Right renal pelvis (tissue), 4 donors: ENCODE measurements at places on chromosomes 7 and 10. TPM values are rescaled to one million over a fixed set of nuclear protein-coding genes. Genes with fewer than 3 reads are reported as not detected.

The ATG9B gene
- polyA plus RNA-seq, result 0.65 TPM

GRCh38 chr10:107152087-107152486 is 12.4 kb downstream of the SORCS1 start:
- no peak for DNase-seq

DNA sequence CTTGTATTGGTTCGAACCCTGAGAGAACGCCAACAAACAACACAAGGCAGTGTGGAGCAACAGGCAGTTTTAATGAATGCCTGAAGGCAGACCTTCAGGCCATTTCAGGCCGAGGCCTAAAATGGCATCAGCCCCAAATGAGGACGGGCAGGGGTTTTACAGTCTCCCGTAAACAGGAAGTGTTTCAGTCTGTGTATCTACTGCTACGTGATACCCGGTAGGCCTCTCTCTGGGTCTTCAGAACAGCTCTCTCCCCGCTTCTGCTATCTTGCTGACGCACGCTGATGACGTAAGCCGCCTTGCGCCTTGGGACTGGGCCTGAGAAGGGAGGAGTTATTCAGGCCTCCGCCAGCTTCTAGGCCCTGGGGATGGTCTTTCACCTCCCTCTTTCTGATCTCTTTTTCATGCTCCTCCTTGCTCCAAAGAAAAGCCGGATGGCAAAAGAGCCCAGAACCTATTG is 67.7 kb downstream of the ST8SIA6 start:
- no peak for DNase-seq

GRCh38 chr7:36637417-36637816 is 86.9 kb downstream of the AOAH start:
- DNase-seq, result no peak

The LFNG gene
- 28.9 TPM for polyA plus RNA-seq

DNA sequence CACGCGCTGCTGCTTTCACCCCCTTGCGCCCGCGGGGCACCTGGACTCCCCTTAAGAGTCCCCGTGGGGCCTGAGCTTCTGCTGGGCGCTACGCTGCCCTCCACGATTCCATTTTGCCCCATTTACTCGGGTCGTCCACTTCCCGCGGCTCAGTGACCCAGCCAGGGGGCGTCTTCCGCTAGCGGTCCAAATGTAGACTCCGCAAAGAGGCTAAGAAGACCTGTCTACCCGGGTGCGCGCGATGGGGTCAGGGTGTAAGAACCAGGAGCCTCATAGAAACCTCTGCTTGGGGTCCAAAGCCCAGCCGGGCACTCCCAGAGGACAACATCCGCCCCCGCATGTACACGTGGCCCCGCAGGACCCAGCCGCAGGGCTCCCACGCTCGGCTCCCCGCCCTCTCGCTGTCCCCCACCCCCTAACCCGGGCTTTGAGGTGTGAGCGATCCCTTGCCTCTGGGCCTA is 5.2 kb upstream of the HMX2 start:
- DNase-seq, result no peak

The DNAH11 gene
- polyA plus RNA-seq, result 2.1 TPM

DNA sequence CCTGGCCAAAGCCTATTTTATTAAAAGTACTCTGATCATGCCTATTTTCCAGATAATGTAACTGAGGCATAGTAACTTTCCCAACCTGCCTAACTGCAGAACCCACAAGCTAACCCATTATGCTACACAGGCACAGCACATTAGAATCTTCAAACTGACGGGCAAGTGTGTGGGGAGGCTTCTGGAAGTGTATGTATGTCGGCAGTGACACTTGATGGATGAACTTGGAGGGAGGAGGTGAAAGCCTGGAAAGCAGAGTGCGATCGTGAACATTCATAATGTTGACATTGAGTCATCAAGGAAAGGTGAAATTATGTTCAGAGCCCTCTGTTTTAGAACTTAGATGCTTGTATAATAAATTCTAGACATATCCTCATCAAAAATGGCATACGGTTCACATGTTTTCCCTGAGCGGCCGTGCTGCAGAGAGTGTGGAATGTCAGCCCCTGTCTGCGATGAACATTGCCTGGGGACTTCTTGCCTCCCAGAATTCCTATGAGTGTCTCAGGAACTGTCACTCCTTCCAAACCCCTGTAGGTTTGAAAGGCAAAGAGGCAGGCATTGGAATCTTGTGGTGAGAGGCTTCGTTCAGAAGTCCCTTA is 102.4 kb downstream of the SLIT1 start:
- no peak for DNase-seq

The INPP5F gene
- 58.8 TPM for polyA plus RNA-seq

The MET gene
- polyA plus RNA-seq, result 48.3 TPM
